ENCODE measurements at places on chromosomes 2 and 18.

- DNase-seq: no peak
Measured at GRCh38 chr2:38601463-38602135, 1.1 kb downstream of the HNRNPLL start.

GRCh38 chr18:11081009-11081532 is 68.3 kb downstream of the PIEZO2 start:
- no peak for DNase-seq

DNA sequence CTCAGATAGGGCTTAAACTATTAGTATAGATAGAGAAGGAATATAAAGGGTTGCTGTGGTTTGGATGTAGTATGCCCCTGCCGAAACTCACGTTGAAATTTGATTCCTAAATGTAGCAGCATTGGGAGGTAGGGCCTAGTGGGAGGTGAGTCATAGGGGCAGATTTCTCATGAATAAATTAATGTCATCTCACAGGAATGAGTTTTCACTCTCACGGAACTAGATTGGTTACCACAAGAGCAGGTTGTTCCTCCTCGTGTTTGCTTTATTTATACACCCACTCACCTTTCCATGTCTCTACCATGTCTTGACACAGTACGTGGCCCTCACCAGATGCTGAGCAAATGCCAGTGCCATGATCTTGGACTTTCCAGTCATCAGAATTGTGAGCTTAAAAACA is 218.2 kb downstream of the RBM43 start:
- no peak for DNase-seq

GRCh38 chr2:200613692-200614091 is 27.9 kb downstream of the AOX1 start:
- no peak for DNase-seq

GRCh38 chr2:3317277-3317685 is 60.3 kb downstream of the EIPR1 start:
- no peak for DNase-seq

DNA sequence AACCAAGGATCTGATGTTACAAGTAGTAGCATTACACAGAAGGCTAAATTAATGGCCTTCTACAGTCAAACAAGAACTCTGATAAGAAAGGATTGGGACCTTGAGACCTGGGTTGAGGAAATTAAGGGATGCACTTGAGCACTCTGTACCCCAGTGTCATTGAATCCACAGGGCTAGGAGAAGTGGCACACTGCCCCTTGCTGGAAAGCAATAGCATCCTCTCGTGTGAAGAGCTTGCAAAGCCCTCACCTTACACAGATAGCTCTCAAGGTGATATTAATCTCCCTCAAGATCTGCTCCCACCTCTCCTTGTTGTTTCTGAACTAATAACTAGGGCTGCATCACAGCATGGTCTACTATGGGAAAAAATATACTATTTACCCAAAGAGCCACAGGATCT is 26.5 kb upstream of the CHST9 start:
- no peak for DNase-seq

- no peak for DNase-seq
Measured at GRCh38 chr2:71536226-71536671, 82.9 kb downstream of the DYSF start.

DNA sequence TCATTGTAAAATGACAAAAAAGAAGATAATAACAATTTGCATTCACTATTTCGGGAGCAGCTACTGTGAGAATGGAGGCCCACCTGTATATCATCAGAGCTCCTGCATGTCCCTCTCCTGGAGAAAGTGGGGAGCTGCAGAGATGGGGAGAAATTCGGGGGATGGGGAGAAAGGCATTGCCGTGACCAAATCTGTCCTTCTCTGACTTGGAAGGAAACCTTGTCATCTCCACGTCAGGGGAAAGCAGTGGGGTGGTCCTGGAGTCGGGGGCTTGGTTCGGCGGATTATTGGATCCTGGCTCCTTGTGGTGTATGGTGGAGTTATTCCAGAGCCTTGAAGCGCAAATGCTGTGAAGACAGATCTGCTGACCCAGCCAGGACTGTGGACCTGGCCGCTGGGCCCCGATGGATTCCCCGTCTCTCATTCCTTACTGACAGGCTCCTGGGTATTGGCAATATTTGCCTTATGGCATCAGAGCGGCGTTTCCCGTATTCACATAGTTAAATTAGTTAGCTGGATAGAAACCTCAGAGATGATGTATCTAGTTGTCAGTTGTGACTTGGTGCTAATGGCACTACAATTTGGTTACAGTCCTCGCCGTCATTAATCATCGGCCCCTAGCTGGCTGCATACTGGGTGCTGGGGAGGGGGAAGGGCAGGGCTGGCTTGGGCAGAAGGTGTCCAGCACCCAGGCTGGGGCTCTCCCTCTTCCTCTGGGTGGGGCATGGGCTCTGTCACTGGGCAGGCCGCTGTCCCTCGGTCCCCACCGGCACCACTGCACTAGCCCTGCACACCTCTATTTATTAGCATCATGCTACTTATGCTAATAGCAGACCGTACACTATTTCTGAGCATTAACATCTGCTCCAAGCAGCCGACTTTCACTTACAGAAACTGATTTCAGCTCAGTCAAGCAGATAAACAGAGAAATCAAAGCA is 31.7 kb downstream of the CELF4 start:
- DNase-seq: no peak

GRCh38 chr18:26685438-26686157 is 137.2 kb upstream of the KCTD1 start:
- DNase-seq: no peak

- DNase-seq: no peak
Measured at GRCh38 chr2:18630941-18631340, 41.6 kb upstream of the NT5C1B start.

GRCh38 chr2:2742726-2743125 is 411.7 kb upstream of the MYT1L start:
- no peak for DNase-seq

- DNase-seq: no peak
Measured at GRCh38 chr18:36580874-36581750, 247.7 kb downstream of the TPGS2 start.

GRCh38 chr18:60391571-60392226 is 19.1 kb upstream of the MC4R start:
- no peak for DNase-seq

- DNase-seq: no peak
Measured at GRCh38 chr2:110219496-110220189, 7.3 kb upstream of the MTLN start.

DNA sequence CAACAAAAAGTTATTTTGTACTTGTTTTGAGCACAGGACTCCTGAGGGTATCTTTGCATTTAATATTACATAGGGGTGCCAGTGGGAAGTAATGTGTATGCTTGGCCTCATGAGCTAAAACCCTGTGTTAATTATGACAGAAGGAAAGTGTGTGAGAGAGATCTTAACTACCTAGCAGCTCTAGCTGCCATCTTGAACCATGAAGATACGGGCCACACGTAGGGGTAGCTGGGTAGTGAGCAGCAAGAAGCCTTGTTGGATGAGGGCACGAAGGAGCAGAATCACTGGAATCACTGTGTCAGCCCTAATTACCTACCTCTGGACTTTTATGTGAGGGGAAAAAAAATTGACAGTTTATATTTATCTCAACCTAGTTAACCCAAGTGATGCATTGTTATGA is 15.4 kb upstream of the CASP10 start:
- no peak for DNase-seq

- no peak for DNase-seq
Measured at GRCh38 chr2:222448748-222449181, 24.4 kb downstream of the SGPP2 start.

DNA sequence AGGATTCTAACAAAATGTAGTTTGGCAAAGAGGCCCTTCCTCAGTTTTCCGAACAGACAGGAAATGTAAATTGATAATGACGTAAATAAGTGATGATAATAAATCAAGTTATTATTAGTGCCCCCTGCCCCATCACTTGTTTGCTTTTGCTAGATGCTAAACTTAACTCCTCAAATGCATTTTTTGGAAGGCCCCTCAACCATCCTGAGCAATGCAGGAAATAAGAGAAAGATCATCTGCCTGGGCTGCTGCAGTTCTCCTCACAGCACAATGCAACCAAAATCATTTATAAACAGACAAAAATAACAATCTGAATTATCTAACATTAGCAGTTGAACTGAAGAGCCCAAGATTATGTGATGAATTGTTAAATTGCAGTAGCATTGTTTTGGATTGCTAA is 62.6 kb upstream of the PSMD14 start:
- no peak for DNase-seq

DNA sequence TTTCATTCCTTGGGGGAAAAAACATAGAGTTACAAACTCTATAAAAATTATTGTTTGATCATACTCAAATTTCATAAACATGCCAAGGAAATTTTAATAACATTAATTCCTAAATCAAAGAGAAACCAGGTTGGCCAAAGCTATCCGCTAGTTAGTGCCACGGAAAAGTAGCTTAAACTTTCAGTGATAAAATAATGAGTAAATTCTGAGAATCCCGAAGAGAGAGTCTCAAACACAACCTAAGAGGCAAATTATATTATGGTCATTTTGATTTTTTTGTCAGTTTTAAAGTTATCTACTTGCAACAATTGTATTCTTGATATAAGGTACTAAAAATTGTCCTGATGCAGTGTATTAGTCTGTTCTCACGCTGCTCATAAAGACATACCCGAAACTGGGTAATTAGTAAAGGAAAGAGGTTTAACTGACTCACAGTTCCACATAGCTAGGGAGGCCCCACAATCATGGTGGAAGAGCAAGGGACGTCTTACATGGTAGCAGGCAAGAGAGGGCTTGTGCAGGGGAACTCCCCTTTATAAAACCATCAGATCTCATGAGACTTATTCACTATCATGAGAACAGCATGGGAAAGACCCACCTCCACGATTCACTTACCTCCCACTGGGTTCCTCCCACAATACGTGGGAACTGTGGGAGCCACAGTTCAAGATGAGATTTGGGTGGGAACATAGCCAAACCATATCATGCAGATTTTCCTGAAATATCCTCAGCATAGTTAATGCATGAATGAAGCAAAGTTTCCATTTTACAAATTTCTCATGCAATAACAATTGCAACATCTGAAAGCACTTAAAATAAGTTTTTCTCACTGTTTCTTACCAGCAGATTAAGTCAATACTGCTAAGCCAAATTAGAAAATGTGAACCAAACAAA is 205.9 kb upstream of the STK17B start:
- DNase-seq: peak; percentile 31

- no peak for DNase-seq
Measured at GRCh38 chr18:25075331-25075730, 276.6 kb downstream of the ZNF521 start.

DNA sequence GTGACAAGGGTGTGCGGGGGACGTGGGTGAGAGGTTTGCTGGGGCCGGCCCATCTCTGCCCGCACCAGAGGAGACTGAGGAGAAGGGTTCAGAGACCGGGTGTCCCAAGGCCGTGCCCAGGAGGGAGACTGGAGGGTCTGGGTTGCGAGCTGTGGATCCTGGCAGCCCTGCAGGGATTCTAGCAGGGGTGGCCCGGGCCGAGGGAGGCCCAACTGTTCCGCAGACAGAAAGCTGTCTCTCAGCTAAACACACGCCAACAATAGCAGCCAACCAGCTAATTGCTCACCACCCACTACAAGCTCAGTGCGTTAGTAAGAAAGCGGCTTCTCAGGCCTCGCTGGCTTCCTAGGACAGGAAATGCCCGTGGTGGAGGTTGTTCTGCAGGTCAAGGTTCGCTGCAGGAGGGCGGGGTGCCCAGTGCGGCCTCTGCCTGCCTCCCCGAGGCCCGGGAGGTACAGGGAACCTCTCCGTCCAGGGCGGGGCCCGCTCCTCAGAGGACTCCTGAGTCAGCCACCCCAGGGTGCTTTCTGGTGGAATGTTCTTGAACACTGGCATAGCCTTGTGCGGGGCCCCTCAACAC is 282.0 kb upstream of the PXDN start:
- no peak for DNase-seq

DNA sequence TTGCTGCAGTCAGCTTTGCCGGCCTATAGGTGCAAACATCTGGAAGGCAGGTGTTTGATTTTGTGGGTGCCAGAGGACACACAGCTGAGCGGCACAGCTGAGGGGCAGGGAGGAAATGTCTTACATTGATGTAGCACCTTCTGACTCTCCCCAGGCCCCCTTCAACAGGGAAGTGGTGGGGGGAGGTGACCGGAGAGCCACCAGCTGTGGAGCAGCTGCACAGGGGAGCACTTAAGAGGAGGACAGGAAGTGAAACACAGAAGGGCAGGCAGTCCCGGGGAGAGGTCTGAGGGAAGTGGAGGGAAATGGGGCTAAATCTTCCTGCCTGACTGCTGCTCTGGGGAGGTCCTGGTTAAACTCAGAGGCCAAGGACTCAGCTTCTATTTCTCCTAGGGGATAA is 409.1 kb downstream of the TNS1 start:
- no peak for DNase-seq

- no peak for DNase-seq
Measured at GRCh38 chr18:74590671-74591070, 7.0 kb upstream of the ZNF407 start.

DNA sequence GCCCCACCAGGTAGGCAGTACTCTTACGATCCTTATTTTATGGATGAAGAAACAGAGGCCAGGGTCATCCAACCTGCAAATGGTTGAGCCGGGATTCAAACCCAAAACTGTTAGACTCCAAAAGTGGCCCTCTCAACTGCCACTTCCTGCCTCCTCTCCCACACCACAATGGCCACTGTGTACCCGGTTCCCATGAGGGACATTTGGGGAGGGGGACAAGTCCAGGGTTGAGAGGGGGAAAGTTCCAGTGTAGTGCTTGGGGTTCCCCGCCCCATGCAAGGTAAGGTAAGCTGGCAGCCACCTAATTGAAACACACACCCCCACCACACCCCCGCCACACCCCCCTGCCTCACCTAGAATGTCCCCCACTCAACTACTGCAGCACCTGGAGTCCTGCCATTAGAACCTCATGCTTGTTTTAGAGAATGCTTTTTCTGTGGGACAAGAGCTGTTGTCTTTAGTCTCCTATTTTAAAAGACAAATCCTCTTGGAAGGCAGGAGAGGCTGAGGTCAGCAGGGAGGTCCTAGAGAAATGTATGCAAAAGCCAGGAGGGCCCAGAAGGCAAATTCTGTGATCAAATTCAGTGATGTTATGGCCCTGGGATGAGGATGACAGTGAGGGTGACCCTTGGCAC is 145.2 kb downstream of the ZFP36L2 start:
- no peak for DNase-seq

GRCh38 chr2:159187106-159187505 is 99.4 kb downstream of the WDSUB1 start:
- no peak for DNase-seq

DNA sequence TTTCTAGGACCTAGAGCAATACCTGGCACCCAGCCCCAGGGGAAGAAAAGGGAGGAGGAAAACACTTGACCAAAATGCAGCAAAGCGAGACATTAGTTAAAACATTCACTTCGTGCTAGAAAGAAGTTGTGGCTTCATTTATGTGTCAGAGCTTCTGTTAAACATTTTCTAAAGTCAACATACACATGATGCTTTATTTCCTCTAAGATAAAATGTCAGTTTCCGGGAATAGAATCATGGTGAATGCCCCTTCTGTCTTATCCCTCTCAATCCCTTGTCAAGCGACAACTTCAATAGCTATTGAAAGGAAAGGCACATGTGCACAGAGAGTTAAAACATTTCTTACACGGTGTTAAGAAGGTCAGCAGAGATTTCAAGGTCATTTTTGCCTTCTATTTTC is 404.6 kb upstream of the CWC22 start:
- DNase-seq: no peak

- no peak for DNase-seq
Measured at GRCh38 chr2:72625366-72625765, 200.5 kb downstream of the EXOC6B start.

GRCh38 chr2:21443494-21444105 is 319.8 kb downstream of the TDRD15 start:
- no peak for DNase-seq

Measured in activated T-cell treated with anti-CD3 and anti-CD28 coated beads, Interleukin-2, amount 50 U/mL, for 24 hours (primary cell).